ENCODE measurements at places on chromosomes 2 and 18. TPM values are rescaled to one million over a fixed set of nuclear protein-coding genes. Genes with fewer than 3 reads are reported as not detected.
A peak's percentile ranks its signal among the peaks of the same experiment; 100 is the strongest.

DNA sequence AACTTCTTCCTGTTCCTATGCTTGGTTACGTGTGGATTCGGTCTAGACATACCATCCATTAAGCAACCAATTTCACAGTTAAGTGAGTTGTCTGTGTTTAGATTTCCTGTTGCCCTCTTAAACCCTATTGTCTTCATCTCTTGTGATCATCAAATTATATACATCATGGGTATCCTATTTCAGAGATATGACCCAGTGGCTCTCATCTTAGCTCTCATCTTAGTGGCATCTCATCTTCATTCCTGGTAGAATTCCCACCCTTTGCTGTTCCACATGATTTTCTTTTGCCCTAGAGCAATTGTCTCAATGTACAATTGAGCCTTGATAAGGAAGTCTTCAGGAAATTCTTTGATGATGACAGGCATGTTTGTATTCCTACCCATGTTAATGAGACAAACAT is 29.4 kb upstream of the FN1 start:
- DNase-seq: no peak

GRCh38 chr2:20299113-20299512 is 51.5 kb downstream of the PUM2 start:
- no peak for DNase-seq

GRCh38 chr2:189876271-189876670 is 92.0 kb downstream of the PMS1 start:
- DNase-seq: no peak

- DNase-seq: no peak
Measured at GRCh38 chr18:76064998-76065397, 430.0 kb downstream of the ZNF516 start.

GRCh38 chr2:25082002-25082622 is 40.2 kb downstream of the EFR3B start:
- no peak for DNase-seq

GRCh38 chr18:33010149-33010548 is 237.3 kb upstream of the KLHL14 start:
- DNase-seq: peak; percentile 4

GRCh38 chr2:150212722-150213171 is 274.7 kb downstream of the RND3 start:
- DNase-seq: peak; percentile 22

DNA sequence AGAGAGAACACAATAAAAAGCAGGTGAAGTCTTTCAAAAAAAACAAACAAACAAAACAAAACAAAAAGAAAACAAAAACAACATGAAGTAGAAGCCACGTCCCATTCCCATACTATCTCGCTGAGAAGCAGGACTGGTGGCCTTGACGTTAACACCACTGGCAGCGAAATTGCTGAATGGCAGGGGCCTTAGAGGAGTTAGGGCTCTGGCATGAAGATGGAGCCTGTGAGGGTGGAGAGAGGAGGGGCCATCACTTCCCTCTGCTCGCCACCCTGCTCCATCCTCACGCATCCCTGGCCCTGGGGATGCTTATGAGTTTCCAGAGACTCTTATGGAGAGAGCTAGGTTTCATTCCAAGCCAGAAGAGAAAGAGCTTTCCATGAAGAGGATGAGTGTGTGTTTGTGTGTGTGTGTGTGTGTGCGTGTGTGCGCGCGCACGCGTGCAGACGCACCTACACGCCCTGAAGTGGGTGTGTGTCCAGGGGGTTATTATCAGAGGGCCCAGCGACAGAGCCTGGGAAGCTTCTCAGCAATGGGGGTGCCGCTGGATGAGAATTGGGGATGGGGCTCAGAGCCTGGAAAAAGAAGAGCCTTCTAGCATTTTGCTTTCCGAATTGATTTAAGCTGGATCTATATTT is 20.4 kb upstream of the IMPA2 start:
- no peak for DNase-seq

Gene HNMT
- 22.0 TPM for polyA plus RNA-seq

Gene CYP27A1
- 10.3 TPM for polyA plus RNA-seq

Gene KRTCAP3
- 4.6 TPM for polyA plus RNA-seq

Measured in muscle of arm (tissue), 14 donors.